ENCODE measurements at places on chromosomes 1 and 21.

DNA sequence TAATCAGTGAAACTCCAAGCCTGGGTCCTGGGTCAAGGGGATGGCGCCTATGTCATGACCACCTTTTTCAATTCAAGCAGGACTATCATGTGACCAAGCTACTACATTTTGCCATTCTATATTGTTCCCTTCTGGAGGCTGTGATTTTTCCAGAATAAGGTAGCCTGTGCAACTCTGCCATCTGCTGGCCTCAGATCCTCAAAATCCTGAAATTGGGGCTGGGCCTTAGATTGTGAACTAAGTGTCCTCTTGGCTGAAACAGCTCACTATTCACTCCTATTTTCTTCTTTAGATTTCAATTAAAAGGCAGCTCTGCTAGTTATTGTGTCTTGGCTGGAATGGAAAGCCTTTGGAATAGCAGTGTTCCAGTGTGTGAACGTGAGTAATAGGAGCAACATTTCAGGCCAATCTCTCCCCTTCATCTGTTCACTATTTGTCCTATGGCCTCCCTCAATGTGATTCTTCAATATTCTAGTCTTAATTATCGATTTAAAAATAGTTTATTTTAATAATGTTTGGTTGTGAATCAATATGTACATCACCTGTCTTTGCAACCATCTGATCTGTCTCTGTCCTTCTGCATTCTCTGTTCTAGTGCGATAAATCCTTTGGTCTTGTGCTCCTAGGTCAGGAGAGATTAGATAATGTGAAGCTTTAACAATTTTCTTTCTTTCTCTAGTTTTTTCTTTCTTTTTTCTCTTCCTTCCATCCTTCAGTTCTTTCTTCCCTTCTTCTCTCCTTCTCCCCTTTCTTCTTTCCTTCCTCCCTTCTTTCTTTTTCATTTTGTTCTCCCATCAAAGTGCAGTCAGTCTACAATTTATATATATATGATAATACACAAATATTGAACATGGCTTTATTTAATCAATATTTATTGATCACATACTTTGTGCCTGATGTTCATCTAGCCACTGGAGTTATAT is 69.8 kb downstream of the CR1 start:
- peak; percentile 0 for DNase-seq

- DNase-seq: no peak
Observed at GRCh38 chr21:25328736-25329135, 278.5 kb downstream of the MRPL39 start.

- DNase-seq: no peak
Observed at GRCh38 chr1:205291596-205291995, 29.9 kb downstream of the NUAK2 start.

GRCh38 chr1:231541842-231542241 is 13.4 kb downstream of the TSNAX start:
- DNase-seq: no peak

DNA sequence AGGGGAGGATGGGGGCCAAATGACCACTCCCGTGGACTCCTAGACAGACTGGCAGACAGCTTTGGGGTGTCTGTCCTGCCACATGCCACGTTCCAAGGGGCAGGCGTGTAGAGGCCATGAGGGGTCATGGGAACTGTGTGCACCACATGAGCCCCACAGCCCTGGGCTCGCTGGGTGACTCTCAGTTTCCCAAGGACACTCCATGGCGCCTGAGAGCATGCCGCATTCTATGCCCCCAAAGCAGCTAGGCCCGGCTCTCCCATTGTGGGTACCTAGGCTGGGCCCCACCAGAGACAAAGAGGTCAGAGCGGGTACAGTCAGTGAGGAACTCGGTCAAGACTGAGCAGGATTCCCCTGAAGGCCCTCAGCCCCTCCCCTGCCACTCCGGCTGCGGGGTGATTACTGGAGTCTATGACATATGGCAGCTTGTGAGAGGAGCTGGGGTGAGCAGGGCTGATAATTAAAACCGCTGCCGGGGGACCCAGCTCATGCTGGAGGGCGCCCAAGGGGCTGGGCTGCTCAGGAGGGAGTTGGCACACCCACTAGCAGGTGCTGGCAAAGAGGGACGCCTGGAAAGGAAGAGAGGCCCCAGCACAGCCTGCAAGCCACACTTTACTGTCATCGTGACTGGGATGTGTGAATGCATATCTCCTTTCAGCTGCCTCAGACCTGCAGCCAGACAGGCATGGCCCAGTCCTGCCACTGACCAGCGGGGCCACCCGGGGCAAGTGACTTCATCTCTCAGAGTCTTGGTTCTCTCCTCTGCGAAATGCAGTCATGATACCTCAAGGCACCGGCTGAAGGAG is 8.4 kb downstream of the LRP8 start:
- no peak for DNase-seq

- no peak for DNase-seq
Observed at GRCh38 chr1:215082532-215083382, at the start of gene KCNK2. Gene KCNK2 (plus strand): TSS chr1:215082737. CDS start chr1:215083386, 649 bp downstream.

GRCh38 chr1:201778279-201779065 is 50.5 kb upstream of the IPO9 start:
- no peak for DNase-seq

- no peak for DNase-seq
Observed at GRCh38 chr1:184940226-184940625, 34.1 kb downstream of the NIBAN1 start.

Measured in CD4-positive, alpha-beta T cell treated with Interleukin-17A for 1 hour (primary cell).